ENCODE measurements at places on chromosomes 12 and 14.

GRCh38 chr14:103366741-103367140 lies 18.5 kb upstream of the MARK3 start:
- no peak for DNase-seq

GRCh38 chr12:131671276-131671675 lies 39.6 kb upstream of the SFSWAP start:
- no peak for DNase-seq

- no peak for DNase-seq
These were observed 89.2 kb upstream of the TMEM263 start for GRCh38 chr12:106866426-106867080.

DNA sequence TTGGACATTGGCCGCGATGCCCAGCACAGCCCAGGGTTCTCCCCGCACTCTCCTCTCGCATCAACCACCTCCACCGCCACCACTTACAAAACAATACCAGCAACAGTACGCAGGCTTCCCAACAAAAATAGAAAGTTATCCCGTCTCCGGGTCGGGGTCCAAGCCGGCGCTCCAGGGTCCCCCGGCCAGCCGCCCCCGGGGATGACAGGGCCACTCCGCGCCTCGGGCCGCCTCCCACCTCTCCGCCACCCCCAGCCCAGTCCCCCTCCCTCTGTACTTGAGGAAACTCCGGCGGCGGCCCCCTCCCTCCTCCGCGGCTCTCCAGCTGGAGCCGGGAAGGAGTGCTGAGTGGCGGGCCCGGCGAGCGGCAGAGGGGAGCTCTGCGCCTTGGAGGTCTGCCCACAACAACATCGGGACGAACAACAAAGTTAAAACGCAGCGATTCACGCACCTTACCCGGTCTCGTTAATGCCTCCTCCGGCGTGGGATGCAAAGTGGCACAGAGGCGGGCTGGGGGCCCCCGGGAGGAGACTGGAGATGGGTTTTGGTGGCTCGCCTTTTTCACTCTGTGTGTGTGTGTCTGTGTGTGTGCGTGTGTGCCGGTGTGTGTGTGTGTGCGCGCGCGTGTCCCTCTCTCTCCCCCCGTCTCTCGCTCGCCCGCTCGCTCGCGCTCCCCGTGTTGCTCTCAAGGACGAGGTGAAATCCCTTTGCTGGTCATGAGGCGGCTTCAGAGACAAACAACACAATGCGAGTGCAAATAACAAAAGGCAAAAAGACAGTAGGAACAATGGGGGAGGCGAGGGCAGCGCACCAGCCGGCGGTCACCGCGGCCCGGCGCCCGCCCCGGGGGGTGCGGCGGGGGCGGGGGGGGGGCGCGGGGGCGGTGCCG lies 386.8 kb downstream of the BCAT1 start:
- no peak for DNase-seq

Measured in amniotic stem cell (primary cell).